Ascending aorta (tissue), 2 donors: ENCODE measurements at places on chromosomes 12 and 14.

DNA sequence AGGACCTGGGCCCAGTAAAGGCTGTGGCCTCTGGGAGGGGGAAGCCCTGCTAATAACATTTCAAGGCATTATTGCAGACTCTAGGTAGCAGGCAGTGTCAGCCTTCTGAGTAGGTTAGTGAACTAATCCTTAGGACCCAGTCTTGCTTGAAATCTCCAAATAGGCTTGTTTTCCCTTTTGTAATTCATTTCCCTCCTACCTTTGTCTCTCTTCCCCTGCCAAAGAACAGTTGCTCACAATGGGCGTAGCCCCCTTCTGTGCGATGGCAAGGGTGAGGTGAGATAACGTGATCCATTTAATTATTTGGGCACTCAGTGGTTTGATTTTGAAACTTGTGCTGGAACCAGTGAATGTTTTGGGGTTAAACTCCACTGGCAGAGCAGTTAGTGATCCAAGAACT is 10.9 kb downstream of the PELI2 start:
- DNase-seq: no peak

DNA sequence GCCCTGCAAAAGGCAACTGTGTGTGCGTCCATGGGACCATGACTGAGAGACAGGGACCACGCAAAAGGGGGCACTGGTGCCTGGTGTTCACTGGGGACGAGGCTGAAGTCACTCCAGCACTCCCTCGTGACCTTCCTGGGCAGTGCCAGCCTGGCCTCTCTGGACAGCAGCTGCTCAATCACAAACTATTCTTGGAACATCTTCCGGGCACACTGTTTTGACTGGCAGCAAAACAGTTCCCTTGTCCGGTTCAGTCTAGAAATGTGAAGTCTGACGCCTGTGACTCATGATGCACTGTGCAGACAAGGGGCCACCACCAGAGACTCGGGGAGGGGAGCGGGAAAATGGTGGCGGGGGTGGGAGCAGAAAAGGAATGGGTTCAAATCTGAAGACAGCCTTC is 20.8 kb downstream of the SNRNP35 start:
- peak; percentile 72 for DNase-seq

DNA sequence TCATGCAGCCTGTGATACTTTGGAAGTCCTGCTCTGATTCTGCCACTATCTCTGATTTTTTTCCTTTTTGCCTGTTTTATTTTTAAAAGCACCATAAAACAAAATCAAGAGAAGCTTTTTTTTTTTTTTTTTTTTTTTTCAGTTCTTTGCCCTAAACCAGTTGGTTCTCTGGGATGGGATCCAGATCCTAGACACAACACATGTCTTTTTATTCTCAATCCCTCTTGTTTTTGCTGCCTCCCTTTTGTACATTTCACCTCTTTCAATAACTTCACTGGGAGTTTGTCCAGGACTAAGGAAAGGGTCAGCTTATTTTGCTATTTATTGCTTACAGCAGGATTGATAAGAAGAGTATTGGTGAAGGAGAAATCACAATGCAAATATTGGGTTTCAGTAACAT is 139.4 kb downstream of the GRIP1 start:
- no peak for DNase-seq

DNA sequence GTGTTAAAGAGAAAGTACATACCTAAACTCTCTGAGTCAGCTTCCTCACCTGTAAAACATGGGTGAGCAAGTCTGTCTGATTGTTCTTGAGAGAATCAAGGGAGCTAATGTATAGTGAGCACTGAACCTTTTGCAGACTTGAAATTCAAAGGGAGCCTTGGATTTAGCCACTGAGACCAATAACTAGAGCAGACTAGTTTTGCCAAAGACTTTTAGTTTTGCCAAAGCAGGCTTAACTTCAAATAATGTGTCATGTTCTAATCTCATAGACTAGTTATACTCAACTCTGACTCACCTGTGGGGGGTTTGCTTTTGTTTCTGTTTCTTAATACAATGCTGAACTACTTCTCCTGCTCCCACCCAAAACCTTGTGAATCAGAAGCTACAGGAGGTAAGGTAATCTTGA is 123.7 kb downstream of the SLC25A21 start:
- DNase-seq: no peak

- DNase-seq: peak; percentile 78
These were observed 162.6 kb downstream of the MYRFL start for GRCh38 chr12:69987579-69988091.

DNA sequence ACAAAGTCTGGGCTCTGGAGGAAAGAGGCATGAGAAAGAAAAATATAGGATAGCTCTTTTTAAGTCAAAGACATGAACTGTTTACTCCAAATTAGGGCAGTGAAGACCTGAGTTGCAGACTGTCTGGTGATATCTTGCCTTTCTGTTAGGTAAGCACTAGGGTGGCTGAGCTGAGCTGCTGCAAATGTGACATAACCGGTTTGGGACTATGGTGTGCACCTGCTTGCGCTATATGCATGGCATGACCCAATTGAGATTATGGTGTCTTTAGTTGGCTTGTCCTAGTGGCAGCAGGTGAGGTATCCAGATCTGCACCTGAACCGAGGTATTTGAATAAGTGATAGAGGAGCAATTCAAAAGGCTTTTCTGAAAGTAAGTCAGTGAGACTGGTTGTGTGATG is 345.6 kb downstream of the APAF1 start:
- DNase-seq: no peak

DNA sequence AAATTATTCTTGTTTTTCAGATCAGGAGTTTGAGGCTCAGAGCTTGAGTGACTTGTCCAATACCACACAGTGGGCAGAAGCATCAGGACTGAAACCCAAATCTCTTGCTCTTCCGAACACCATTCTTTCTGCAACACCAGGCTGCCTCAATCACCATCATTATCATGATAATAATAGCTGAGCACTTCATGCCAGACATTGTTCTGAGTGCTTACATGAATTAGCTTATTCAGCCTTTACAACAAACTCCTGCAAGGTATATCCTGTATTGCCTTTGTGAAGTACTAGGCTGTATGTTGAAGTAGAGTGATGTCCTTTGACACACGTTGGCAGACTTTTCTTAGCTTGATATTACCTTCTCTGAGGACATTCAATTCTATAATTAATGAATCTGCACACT is 257.4 kb upstream of the ATP2B1 start:
- no peak for DNase-seq

- DNase-seq: peak; percentile 25
These were observed 26.4 kb downstream of the FAM222A start for GRCh38 chr12:109739747-109740693.

DNA sequence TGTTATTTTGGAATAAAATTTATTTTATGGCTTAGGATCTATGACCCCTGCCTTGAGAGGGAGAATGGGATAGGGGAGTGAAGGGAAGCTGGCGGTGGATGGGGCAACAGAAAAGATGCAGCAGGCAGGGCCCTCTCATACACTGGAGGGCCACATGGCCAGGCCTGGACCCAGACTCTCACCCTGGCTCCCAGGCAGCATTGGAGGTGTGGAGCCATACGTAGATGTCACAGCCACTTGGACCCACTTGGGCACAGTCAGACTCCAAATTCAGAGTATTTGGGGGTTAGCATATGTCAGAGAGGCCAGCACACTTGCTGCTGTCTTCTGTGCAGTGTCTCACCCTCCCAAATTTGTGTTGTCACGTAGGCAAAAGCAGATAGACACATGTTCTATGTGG is 6.5 kb downstream of the NAB2 start:
- no peak for DNase-seq

GRCh38 chr12:87779016-87779415 is 250.2 kb downstream of the C12orf50 start:
- no peak for DNase-seq

- no peak for DNase-seq
These were observed 102.2 kb downstream of the SSPN start for GRCh38 chr12:26297396-26298070.

DNA sequence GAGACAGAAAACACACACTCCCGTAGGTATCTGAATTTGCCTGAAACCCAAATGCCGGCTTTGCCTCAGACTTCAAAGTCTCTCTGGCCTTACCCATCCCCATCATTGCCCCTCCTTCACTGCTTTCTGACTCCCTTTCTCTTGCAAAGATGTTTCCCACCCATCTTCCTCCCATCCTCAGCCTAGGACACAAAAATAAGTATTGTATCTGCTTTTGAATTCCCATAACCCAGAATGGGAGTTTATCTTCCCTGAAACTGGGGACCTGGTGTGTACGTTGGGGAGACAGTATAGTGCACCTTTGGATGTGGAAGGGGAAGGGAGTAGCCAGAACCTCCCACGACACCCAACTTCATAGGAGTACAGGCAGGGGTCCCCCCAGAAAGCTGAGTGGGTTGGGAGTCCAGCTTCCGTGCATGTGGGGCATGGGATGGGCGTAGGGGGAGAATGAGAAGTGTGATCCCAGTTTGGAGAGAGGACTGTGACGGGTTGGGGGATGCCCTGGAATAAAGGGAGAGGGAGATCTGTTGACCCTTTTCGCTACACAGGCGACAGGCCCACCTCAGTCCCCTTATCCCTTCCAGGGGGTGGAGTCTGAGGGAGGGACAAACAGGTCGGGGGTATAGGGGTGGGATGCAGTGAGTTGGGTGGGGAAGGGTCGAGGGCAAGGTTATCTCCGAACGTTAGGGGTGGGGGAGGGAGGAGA is 488 bp upstream of the KIF5A start:
- no peak for DNase-seq

DNA sequence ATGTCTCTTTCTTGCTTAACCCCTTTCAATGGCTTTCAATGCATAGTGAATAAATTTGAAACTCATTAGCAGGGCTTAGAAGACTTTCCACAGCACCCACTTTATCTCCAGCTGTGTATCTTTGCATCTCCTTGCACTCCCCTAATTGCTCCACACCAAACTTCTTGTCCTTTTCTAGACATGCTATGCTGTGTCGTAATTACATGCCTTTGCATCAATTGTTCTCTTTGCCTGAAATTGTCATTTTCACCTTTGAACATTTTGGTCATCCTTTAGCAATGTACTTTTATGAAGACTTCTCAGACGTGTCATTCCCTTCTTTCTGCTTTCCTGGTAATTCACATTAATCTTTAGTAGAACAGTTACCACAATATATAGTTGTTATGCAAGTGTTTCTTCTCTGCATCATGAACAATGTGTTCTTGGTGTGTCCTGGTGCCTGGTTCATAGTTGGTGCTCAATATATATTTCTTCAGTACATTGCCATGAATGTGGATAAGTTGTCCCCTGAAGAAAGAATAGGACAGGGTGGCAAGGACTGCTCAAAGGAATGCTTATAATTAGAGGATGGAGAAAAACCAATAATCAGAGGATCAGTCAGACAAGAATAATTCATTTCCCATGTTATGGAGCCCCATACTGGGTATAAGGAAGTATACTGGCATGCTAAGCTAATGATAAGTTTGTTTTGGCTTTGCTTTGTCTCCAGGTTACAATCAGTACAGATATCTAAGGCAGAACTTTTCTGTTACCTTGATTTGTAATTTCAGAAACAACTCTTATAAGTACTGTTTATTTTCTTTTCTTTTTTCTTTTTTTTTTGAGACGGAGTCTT is 27.2 kb downstream of the ARF6 start:
- DNase-seq: no peak

GRCh38 chr14:104137297-104138097 is 890 bp upstream of the KIF26A start:
- peak; percentile 66 for DNase-seq

- DNase-seq: no peak
These were observed 31.3 kb downstream of the CORO1C start for GRCh38 chr12:108699955-108700563.

DNA sequence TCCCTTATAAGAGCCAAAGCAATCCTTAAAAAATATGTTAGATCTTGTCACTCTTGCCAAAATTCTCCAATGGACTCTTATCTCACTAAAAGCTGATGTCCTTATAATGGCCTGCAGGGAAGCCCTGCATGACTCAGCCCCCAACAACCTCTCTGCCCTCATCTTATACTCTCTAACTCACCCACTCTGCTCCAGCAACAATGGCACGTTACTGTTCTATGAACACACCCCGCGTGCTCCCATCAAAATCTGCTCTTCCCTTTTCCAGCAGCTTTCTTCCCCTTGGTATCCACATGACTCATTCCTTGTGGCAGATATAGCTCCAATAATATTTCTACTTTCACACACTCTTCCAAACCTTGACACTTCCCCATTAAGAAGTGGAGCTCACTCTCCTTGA is 108.1 kb downstream of the DENND5B start:
- DNase-seq: no peak

GRCh38 chr14:35504260-35504659 is 29.7 kb upstream of the INSM2 start:
- DNase-seq: no peak

- no peak for DNase-seq
These were observed 208.5 kb upstream of the E2F7 start for GRCh38 chr12:77273898-77274297.

DNA sequence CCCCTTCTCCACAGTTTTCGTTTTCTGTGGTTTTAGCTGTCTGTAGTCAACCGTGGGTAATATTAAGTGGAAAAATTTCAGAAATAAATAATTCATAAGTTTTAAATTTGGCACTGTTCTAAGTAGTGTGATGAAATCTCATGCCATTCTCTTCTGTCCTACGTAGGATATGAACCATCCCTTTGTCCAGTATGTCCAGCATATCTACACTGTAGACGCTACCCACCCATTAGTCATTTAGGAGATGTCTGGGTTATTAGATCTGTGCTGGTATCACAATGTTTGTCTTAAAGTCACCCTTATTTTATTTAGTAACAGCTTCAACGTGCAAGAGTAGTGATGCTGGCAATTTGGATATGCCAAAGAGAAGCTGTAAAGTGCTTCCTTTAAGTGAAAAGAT is 44.7 kb downstream of the ATF7IP start:
- DNase-seq: no peak

DNA sequence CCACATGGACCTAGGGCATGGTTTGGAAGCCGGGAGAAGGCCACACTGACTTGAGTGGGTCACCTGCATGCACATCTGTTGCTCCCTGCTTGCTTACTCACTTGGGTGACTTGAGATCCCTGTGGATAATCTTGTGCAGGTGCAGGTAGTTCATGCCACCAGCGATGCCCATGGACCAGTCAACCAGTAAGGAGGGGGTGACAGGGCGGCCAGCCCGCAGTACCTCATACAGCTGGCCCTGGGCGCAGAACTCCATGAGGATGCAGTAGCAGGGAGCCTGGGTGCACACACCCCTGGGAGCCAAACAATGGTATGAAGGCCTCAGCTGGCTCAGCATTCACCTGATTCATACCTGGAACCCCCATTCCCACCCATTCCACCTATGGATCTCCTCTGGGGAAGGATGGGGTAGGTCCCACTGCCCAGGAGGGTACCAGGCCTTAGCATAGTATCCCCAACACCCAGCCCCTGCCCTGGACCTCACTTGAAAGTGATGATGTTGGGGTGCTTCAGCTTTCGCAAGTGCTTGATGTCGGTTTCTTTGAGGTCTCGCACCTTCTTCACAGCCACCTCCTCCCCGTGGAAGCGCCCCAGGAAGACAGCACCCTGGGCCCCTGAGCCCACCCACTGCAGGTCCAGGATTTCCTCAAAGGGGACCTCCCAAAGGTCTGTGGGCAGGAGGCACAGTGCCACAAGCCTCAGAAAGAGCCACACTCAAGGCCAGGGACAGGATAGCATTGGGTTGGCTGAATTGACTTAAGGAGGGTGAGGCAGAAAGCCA is 13.1 kb downstream of the MAP3K12 start:
- peak; percentile 56 for DNase-seq

GRCh38 chr14:51593397-51593796 is 58.3 kb upstream of the FRMD6 start:
- no peak for DNase-seq

- DNase-seq: no peak
These were observed 46.6 kb upstream of the CDKN3 start for GRCh38 chr14:54350203-54350602.

- peak; percentile 68 for DNase-seq
These were observed at the start of gene PLEK2 for GRCh38 chr14:67411820-67412421. TSS of gene PLEK2 (minus strand) at chr14:67412165. CDS start at chr14:67412059, 106 bp downstream.

- DNase-seq: peak; percentile 28
These were observed 6.0 kb downstream of the ZBTB39 start for GRCh38 chr12:57000393-57000792.

GRCh38 chr12:86666316-86666715 is 410.1 kb upstream of the MGAT4C start:
- no peak for DNase-seq
